T-helper 17 cell (primary cell): ENCODE measurements at places on chromosomes 1 and 21.
A peak's percentile ranks its signal among the peaks of the same experiment; 100 is the strongest.

DNA sequence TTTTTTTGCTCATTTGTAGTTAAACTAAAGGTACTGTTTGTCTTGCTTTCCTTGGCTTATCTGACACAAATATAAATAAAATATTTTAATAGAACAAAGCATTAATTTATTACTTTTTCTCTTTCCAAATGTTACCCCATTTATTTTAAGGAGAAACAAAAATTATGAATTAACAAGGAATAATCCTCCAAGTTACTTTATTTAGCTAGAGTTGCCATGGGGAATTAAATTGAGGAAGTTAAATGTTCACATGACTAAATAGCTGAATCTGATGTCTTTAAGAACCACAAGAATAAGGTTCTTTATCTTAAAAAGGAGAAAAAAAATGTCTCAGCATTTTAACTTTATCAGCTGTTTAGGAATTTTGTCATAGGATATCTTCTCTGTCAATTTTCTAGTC, 12.3 kb downstream of the ATG4C start:
- no peak for DNase-seq
- H3K4me1 ChIP-seq = peaks cover 22% of the 10 kb centered on the region
- no peaks in the 10 kb centered on the region for H3K27me3 ChIP-seq
- no peak overlapping the region for H3K4me3 ChIP-seq
- no peak overlapping the region for H3K27ac ChIP-seq

- no peak overlapping the region for H3K27ac ChIP-seq
- no peak overlapping the region for H3K4me3 ChIP-seq
- H3K4me1 ChIP-seq = no peaks in the 10 kb centered on the region
- H3K36me3 ChIP-seq = no peaks in the 10 kb centered on the region
- H3K27me3 ChIP-seq = peaks cover 4% of the 10 kb centered on the region
Measured at GRCh38 chr1:221098471-221099405, 219.5 kb downstream of the HLX start.

DNA sequence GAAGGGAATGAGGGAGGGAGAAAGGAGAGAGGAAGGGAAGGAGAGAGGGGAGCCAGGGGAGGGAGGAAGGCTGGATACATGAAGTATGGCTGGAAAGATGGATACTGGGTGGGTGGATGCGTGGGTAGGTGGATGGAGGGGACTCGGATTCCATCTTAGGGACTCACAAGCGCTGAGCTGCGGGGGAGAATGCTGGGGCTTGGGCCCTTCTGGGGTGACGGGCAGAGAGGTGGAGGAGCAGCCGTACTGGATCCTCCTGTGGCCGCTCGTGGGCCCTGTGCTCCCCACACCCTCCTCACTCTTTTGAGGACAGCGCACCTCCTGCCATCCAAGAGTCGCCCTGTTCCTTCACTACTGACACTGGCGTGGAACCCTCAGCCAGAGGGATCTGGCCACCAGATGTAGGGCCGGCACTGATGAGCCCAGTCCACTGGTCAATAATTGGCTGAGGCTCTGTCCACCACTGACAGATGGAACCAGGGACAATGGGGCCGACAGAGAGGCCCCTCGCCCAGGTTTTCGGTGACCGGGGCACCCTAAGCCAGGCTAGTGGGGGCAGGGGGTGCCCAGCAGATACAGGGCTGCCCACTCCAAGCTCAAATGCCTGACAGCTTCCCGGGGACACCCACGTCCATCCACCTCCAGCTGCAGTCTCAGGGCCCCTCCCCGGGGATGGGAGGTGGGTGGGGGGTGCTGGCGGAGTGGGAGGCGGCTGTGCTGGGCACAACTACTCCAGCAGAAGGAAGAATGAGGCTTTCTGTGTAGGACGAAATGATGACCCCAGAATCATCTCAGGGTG, 4.4 kb upstream of the ACTRT2 start:
- H3K4me3 ChIP-seq = no peak overlapping the region
- H3K36me3 ChIP-seq = peaks cover 3% of the 10 kb centered on the region
- no peak for DNase-seq
- no peak overlapping the region for H3K27ac ChIP-seq
- peaks cover 22% of the 10 kb centered on the region for H3K27me3 ChIP-seq
- peaks cover 4% of the 10 kb centered on the region for H3K4me1 ChIP-seq

DNA sequence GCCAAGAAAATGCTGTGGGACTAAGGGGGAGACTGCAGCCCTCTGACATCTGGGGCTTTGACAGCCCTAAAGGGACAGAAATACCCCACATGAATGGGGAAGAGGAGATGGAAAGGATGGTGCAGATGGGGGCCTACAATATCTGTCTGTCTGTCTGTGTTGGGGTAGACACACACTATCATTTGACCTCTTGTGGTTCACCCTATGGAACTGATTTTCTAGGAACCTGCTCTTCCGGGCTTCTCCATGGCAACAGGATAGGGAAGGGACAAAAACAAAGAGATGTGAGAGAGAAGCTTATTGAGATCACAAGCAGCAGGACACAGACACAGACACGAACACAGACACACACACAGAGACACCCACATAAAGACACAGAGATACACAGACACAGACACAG, 17.1 kb downstream of the KIF21B start:
- no peak overlapping the region for H3K27ac ChIP-seq
- H3K36me3 ChIP-seq = peaks cover 2% of the 10 kb centered on the region
- peaks cover 23% of the 10 kb centered on the region for H3K4me1 ChIP-seq
- DNase-seq = no peak
- H3K27me3 ChIP-seq = no peaks in the 10 kb centered on the region

GRCh38 chr1:111204983-111205713, 4.7 kb upstream of the DENND2D start:
- H3K36me3 ChIP-seq = no peaks in the 10 kb centered on the region
- DNase-seq = no peak
- H3K27me3 ChIP-seq = no peaks in the 10 kb centered on the region
- H3K4me1 ChIP-seq = peaks cover 51% of the 10 kb centered on the region

GRCh38 chr1:29777522-29777921, 541.2 kb downstream of the PTPRU start:
- no peak for DNase-seq
- H3K4me3 ChIP-seq = no peak overlapping the region
- no peak overlapping the region for H3K27ac ChIP-seq
- H3K4me1 ChIP-seq = no peaks in the 10 kb centered on the region
- peaks cover 3% of the 10 kb centered on the region for H3K36me3 ChIP-seq
- H3K27me3 ChIP-seq = peaks cover 37% of the 10 kb centered on the region

GRCh38 chr1:180533266-180533987, 25.3 kb upstream of the OVAAL start:
- peaks cover 36% of the 10 kb centered on the region for H3K27me3 ChIP-seq
- no peak overlapping the region for H3K4me3 ChIP-seq
- no peak overlapping the region for H3K27ac ChIP-seq

GRCh38 chr1:15883326-15883725, 35.8 kb downstream of the SPEN start:
- no peaks in the 10 kb centered on the region for H3K36me3 ChIP-seq
- no peak for DNase-seq
- H3K4me1 ChIP-seq = peaks cover 44% of the 10 kb centered on the region
- no peak overlapping the region for H3K4me3 ChIP-seq
- no peak overlapping the region for H3K27ac ChIP-seq

GRCh38 chr1:202349206-202349928, 868 bp downstream of the PPP1R12B start:
- H3K4me3 ChIP-seq = peak overlapping the region; percentile 98
- peaks cover 27% of the 10 kb centered on the region for H3K4me1 ChIP-seq
- peak overlapping the region; percentile 87 for H3K27ac ChIP-seq
- H3K27me3 ChIP-seq = no peaks in the 10 kb centered on the region
- no peak for DNase-seq

DNA sequence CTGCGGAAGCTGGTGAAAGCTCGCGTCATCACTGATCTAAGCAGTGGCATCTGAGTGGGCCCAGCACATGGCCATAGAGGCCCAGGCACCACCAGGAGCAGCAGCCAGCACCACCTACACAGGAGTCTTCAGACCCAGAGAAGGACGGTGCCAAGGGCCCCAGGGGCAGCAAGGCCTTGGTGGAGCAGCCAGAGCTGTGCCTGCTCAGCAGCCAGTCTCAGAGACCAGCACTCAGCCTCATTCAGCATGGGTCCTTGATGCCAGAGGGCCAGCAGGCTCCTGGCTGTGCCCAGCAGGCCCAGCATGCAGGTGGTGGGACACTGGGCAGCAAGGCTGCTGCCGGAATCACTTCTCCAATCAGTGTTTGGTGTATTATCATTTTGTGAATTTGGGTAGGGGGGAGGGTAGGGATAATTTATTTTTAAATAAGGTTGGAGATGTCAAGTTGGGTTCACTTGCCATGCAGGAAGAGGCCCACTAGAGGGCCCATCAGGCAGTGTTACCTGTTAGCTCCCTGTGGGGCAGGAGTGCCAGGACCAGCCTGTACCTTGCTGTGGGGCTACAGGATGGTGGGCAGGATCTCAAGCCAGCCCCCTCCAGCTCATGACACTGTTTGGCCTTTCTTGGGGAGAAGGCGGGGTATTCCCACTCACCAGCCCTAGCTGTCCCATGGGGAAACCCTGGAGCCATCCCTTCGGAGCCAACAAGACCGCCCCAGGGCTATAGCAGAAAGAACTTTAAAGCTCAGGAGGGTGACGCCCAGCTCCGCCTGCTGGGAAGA, 3.2 kb upstream of the ARTN start:
- H3K4me1 ChIP-seq = peaks cover 14% of the 10 kb centered on the region
- peaks cover 32% of the 10 kb centered on the region for H3K27me3 ChIP-seq
- H3K27ac ChIP-seq = no peak overlapping the region
- H3K4me3 ChIP-seq = no peak overlapping the region
- peaks cover 12% of the 10 kb centered on the region for H3K36me3 ChIP-seq

DNA sequence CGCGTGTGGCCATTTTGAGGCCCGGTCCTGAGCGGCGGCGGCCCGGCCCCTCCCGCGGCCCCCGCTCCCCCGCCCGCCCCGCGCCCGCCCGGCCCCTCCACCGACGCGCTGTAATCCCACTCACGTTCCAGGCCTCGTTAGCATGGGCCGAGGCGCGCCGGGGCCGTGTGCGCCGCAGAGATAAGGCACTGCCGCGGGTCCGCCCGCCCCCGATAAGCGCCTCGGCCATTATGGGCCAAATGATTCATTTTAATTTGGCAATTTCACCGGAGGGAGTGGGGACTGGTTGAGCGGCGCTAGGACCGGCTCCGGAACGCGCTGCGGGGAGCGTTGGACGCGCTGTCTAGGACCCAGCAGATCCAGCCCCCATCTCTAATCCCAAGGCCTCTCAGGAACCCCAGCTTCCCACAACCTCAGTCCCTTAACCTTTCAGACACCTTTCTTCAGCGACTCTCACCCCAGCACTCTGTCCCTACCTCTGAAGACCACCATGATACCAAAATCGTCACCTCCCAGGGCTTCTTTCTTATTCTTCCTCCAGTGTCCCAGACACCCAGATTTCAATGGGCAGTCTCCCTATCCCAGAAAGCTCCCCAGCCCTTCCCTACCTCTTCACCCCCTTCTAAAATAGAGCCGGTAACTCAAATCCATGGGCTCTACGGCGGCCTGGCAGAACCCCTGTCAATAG, at the start of gene TAL1:
TAL1 (minus strand) TSS at position 39 of the 688 bp plus-strand sequence. CDS start 6,337 bp downstream, outside the sequence.
- DNase-seq = no peak
- peak within 1 kb of the TSS; percentile 84 for H3K4me3 ChIP-seq
- H3K27me3 ChIP-seq = peaks cover 84% of the 10 kb centered on the region
- peaks cover 11% of the 10 kb centered on the region for H3K36me3 ChIP-seq

- H3K27me3 ChIP-seq = no peaks in the 10 kb centered on the region
- DNase-seq = no peak
- no peaks in the 10 kb centered on the region for H3K36me3 ChIP-seq
- H3K4me3 ChIP-seq = peak overlapping the region; percentile 93
Measured at GRCh38 chr1:223363057-223363855, 720 bp downstream of the SUSD4 start.

- DNase-seq = no peak
- peaks cover 13% of the 10 kb centered on the region for H3K27me3 ChIP-seq
- H3K27ac ChIP-seq = no peak overlapping the region
- H3K4me3 ChIP-seq = no peak overlapping the region
- H3K4me1 ChIP-seq = no peaks in the 10 kb centered on the region
Measured at GRCh38 chr1:200233393-200233792, 176.4 kb downstream of the ZNF281 start.

- H3K4me1 ChIP-seq = peaks cover 13% of the 10 kb centered on the region
- peak; percentile 41 for DNase-seq
- H3K36me3 ChIP-seq = peaks cover 1% of the 10 kb centered on the region
- no peak overlapping the region for H3K4me3 ChIP-seq
- H3K27me3 ChIP-seq = no peaks in the 10 kb centered on the region
Measured at GRCh38 chr1:110412576-110412975, 5.1 kb upstream of the LAMTOR5 start.

DNA sequence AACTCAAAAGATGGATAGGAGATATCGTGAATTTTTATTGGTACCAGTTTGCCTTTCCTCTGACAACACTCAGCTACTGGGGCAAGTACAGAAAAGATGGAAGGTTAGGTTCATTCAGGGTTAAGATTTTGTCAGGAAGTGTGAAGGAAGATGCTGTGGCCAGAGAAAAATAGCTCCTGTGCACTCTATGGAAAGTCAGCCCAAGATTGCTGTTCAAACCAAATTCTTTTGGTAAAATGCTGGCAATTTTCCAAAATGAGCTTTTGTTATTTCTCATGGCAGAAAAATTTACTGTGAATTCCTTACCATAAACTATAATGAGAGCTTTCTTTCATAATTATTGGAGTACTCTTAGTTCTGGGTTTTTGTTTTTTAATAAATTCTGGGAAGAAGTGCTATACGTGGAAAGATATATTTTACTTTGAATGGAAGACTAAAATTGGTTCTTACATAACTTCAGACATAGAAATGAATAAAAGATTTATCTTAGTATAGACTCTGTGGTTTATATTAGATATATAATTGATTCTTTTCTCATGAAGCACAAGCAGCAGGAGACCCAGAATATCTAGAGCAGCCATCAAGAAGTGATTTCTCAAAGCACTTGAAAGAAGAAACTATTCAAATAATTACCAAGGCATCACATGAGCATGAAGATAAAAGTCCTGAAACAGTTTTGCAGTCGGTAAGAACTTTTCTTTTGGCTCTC, 112.2 kb downstream of the USP25 start:
- no peaks in the 10 kb centered on the region for H3K27me3 ChIP-seq
- no peak overlapping the region for H3K27ac ChIP-seq
- DNase-seq = no peak
- peaks cover 2% of the 10 kb centered on the region for H3K36me3 ChIP-seq
- H3K4me1 ChIP-seq = peaks cover 5% of the 10 kb centered on the region

DNA sequence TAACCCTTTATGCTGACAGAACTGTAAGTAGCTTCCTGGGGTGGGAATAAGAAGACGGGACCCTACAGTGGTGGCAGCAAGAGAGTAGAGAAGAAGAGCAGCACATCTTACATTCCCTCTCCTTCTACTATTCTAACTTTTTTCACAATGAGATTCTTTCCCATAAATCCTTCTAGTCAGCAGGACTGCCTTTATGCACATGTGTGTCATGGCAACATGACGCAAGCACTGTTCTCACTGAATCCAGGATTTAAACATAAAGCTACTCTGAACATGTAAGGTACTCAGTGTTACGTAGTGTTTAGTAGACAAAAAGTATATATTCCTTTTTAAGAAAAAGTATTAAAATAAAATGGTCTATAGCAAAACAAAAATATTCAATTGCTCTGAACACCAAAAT, 309.7 kb upstream of the LYPLAL1 start:
- H3K4me3 ChIP-seq = no peak overlapping the region
- no peaks in the 10 kb centered on the region for H3K27me3 ChIP-seq
- no peak for DNase-seq
- H3K4me1 ChIP-seq = no peaks in the 10 kb centered on the region
- H3K36me3 ChIP-seq = no peaks in the 10 kb centered on the region
- no peak overlapping the region for H3K27ac ChIP-seq

GRCh38 chr1:235908742-235909520, 42.2 kb upstream of the LYST start:
- H3K36me3 ChIP-seq = peaks cover 3% of the 10 kb centered on the region
- no peak for DNase-seq
- H3K4me3 ChIP-seq = no peak overlapping the region
- H3K4me1 ChIP-seq = peaks cover under 1% of the 10 kb centered on the region
